ENCODE measurements at places on chromosomes 7 and 10. TPM values are rescaled to one million over a fixed set of nuclear protein-coding genes. Genes with fewer than 3 reads are reported as not detected.
A peak's percentile ranks its signal among the peaks of the same experiment; 100 is the strongest.

DNA sequence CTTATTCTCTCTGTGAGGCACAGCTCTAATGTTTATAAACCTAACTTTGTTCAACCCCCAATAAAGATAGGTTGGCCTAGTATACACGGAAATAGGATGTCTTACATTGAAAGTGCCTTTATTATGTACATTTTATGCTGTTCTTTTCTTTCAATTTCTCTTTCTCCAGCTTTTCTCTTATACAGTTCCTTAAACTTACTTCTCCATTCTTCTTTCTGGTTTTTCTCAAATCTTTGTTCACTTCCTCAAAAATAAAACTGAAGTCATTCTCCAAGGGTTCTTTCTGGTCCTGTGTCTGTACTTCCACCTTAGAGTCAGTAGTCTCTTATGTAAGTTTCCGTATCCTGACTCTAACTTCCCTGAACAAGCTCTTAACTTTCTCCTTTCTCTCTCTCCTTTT, 29.2 kb upstream of the NAMPT start:
- H3K27ac ChIP-seq, result no peak overlapping the region
- no peaks in the 10 kb centered on the region for H3K27me3 ChIP-seq
- H3K36me3 ChIP-seq, result no peaks in the 10 kb centered on the region
- peaks cover 12% of the 10 kb centered on the region for H3K4me1 ChIP-seq
- no peak overlapping the region for H3K4me3 ChIP-seq

GRCh38 chr10:75398200-75398691, 3.3 kb downstream of the ZNF503 start:
- no peak for DNase-seq
- H3K36me3 ChIP-seq, result no peaks in the 10 kb centered on the region
- H3K4me1 ChIP-seq, result peaks cover 15% of the 10 kb centered on the region
- H3K27me3 ChIP-seq, result no peaks in the 10 kb centered on the region
- peak overlapping the region; percentile 93 for H3K4me3 ChIP-seq

DNA sequence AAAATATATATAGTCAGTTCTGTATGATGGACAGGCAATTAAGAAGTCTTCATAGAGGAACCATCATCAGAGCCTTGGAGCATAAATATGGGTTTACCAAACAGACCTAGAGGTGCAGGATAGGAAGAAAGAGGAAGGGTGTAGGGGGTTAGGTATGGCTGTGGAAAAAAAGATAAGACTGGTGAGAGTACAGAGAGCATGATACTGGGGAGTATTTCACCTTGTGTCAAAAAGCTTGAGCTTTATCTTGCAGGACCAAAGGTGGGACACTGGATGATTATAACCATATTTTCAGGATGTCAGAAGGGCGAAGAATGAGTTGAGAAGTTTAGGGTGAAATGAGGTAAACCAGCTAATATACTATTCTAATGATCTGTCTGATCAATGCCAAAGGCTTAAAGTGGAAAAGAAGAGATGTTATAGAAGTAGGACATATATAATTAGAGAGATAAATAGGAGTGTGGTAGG, 54.6 kb downstream of the MRPL32 start:
- H3K4me1 ChIP-seq, result no peaks in the 10 kb centered on the region
- H3K27ac ChIP-seq, result no peak overlapping the region
- H3K27me3 ChIP-seq, result no peaks in the 10 kb centered on the region
- no peak for DNase-seq

GRCh38 chr7:148664324-148664723, 34.4 kb upstream of the CUL1 start:
- no peaks in the 10 kb centered on the region for H3K4me1 ChIP-seq
- no peak for DNase-seq
- H3K4me3 ChIP-seq, result no peak overlapping the region
- H3K36me3 ChIP-seq, result no peaks in the 10 kb centered on the region
- no peak overlapping the region for H3K27ac ChIP-seq
- H3K27me3 ChIP-seq, result no peaks in the 10 kb centered on the region

GRCh38 chr10:120328647-120329046, 128.4 kb upstream of the PLPP4 start:
- no peak overlapping the region for H3K27ac ChIP-seq
- no peak overlapping the region for H3K4me3 ChIP-seq
- H3K36me3 ChIP-seq, result no peaks in the 10 kb centered on the region

DNA sequence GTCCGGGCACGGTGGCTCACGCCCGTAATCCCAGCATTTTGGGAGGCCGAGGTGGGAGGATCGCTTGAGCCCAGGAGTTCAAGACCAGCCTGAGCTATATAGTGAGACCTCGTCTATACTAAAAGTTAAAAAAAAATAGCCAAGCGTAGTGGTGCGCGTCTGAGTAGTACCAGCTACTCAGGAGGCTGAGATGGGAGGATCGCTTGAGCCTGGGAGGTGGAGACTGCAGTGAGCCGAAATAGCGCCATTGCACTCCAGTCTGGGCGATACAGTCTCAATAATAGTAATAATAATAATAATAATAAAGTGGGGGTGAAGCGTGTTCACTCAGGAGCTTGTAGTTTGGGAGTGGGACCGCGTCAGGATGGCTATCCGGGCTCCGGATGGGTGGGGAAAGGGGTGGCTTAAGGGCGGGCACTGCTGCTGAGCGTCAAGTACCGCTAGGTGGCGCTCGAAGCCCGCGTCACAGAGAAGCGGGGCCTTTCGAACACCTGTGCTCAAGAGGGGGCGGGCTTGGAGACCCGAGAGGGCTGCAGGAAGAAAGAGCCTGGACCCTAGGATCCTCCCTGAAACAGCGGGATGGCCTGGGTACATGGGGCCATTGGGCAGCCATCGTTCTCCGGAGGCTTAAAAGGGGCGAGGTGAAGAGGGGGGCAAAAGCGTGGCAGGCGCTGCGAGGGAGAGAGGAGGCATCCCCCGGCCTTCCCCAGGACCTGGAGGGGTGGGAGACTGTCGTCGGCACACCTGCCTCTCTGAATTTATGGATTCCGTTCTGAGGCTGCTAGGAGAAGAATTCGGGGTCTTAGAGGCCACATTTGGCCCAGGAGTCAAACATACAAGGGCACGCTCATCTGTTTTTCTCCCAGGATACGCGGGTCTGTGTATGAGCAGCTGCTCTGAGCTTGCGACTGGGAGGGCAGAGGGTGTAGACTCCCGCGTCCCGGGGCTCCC, 14.5 kb downstream of the LBX1 start:
- DNase-seq, result peak; percentile 66
- 0 out of 2 replicates have a peak, but pooled peaks cover 3% of the 10 kb centered on the region for H3K27me3 ChIP-seq
- peak overlapping the region; percentile 63 for H3K4me3 ChIP-seq
- H3K27ac ChIP-seq, result no peak overlapping the region
- no peaks in the 10 kb centered on the region for H3K36me3 ChIP-seq

DNA sequence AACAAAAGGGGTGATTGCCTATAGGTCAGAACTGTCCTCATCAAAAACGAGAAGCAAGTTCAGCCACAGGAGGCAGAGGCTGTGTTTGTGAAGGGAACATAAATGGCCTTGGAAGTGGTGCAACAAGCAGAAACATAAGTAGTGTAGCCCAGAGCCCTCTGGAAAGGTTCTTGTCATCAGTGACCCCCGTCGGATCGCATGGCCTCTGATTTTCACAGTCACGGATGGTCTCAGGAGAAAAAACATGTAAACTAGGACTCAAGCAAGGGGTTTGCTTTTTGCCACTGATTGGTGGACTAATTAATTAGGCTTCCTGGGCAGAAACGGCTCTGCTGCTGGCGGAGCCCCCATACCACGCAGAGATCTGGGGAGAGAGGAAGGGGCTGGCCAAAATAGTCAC, 496.5 kb upstream of the MKI67 start:
- no peaks in the 10 kb centered on the region for H3K36me3 ChIP-seq
- H3K27ac ChIP-seq, result no peak overlapping the region
- no peak overlapping the region for H3K4me3 ChIP-seq
- DNase-seq, result no peak
- H3K27me3 ChIP-seq, result peaks cover 27% of the 10 kb centered on the region
- H3K4me1 ChIP-seq, result peaks cover 15% of the 10 kb centered on the region

GRCh38 chr10:29811751-29812427, 177.1 kb upstream of the SVIL start:
- no peak overlapping the region for H3K4me3 ChIP-seq
- H3K36me3 ChIP-seq, result no peaks in the 10 kb centered on the region
- peaks cover 9% of the 10 kb centered on the region for H3K4me1 ChIP-seq
- H3K27me3 ChIP-seq, result no peaks in the 10 kb centered on the region
- DNase-seq, result no peak

DNA sequence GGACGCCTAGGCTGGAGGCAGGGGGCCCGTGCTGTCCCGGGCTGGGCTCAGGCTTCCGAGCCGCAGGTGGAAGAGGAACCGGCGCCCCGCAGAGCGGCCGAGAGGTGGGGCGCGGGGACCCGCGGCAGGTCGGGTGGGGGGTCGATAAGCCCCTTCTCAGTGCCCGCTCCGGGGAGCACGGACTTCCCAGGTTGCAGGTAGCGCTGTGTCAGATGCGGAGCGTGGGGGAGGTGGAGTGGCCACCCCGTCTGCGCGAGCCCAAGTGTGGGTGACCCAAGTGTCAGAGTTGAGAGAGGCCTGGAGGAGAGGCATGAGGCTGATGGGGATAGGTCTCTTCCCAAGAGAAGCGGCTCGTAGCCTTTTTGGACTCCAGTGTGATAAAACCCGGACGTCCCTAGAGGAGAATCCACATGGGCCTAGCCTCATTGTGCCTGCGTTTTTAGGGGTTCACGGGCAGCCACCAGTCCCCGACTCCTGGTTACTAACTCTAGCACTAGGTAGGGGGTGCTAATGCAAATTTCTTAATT, 580 bp downstream of the EEPD1 start:
- DNase-seq, result no peak
- peak overlapping the region; percentile 54 for H3K27ac ChIP-seq
- no peaks in the 10 kb centered on the region for H3K27me3 ChIP-seq
- H3K4me3 ChIP-seq, result peak overlapping the region; percentile 83
- peaks cover 21% of the 10 kb centered on the region for H3K4me1 ChIP-seq

- H3K27ac ChIP-seq, result peak overlapping the region; percentile 88
- H3K4me1 ChIP-seq, result peaks cover 12% of the 10 kb centered on the region
- DNase-seq, result no peak
- no peaks in the 10 kb centered on the region for H3K36me3 ChIP-seq
Measured at GRCh38 chr7:152762056-152762455, 2.5 kb downstream of the ACTR3B start.

- H3K36me3 ChIP-seq, result no peaks in the 10 kb centered on the region
- no peak overlapping the region for H3K4me3 ChIP-seq
- no peak overlapping the region for H3K27ac ChIP-seq
- no peak for DNase-seq
Measured at GRCh38 chr10:48940372-48940771, 732 bp upstream of the LRRC18 start.

Gene DPYSL4
- total RNA-seq, result 5.4 TPM

Gene ASCC1
- 34.5 TPM for total RNA-seq
